ENCODE measurements at places on chromosomes 12 and 14. TPM values are rescaled to one million over a fixed set of nuclear protein-coding genes. Genes with fewer than 3 reads are reported as not detected.

Gene KRT80
- total RNA-seq = not detected

- DNase-seq = no peak
Observed at GRCh38 chr12:60240891-60241290, 645.1 kb downstream of the SLC16A7 start.

Gene PLEKHD1
- total RNA-seq = 0.10 TPM

Gene APOF
- total RNA-seq = not detected

Gene PNN
- total RNA-seq = 16.2 TPM

GRCh38 chr12:64001439-64001838 lies 156.9 kb downstream of the SRGAP1 start:
- DNase-seq = no peak

- no peak for DNase-seq
Observed at GRCh38 chr12:120668868-120669840, 17.8 kb upstream of the MLEC start.

Gene LPAR5
- 0.46 TPM for total RNA-seq

DNA sequence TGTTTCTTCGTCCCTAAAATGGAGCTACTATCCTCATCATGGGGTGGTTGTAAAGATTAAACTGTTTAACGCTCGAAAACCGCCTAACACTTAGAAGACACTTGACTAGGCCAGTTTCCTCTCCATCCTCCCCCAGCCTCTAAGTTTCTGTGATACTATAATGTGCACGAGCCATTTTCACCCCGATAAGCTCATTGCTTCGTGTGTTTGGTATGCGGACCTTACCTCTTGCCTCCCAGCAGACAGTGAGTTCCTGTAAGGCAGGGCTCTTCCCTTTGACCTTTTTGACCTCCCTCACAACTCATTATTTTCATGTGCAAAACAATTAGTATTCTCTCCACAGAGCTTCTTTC lies 499 bp upstream of the GXYLT1 start:
- DNase-seq = no peak

Gene LARP4
- 32.7 TPM for total RNA-seq

Gene TAS2R42
- not detected for total RNA-seq

DNA sequence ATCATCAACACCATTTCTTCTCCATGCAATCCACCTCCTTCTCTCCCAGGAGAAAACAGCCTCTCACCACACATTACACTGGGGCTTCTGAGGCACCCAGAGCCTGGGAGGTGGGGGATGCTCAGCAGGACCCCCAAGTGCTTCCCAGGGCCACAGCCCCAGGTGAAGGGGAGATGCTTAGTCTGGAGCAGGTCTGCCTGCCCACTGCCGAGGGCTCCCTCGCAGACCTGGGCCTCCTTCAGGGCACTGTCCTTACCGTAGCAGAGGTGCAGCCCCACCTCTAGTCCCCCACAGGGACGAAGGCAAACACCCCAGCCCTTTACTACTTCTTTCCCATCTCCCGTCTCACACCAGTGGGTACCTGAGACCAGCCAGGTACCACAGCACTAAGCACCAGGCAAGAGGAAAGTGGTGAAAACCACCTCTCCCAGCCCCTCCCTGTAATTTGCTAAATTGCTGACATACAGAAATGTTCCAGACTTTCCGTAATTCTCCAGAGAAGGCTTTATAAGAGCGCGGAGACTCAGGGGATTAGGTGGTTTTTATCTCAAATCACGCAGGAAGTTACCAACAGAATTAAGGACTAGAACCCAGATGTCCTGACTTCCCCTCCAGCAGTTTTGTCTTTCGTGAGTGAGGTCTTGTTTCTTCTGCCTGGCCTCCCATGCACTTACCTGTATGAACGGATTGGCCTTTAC lies 59.0 kb downstream of the PLEKHG3 start:
- no peak for DNase-seq

DNA sequence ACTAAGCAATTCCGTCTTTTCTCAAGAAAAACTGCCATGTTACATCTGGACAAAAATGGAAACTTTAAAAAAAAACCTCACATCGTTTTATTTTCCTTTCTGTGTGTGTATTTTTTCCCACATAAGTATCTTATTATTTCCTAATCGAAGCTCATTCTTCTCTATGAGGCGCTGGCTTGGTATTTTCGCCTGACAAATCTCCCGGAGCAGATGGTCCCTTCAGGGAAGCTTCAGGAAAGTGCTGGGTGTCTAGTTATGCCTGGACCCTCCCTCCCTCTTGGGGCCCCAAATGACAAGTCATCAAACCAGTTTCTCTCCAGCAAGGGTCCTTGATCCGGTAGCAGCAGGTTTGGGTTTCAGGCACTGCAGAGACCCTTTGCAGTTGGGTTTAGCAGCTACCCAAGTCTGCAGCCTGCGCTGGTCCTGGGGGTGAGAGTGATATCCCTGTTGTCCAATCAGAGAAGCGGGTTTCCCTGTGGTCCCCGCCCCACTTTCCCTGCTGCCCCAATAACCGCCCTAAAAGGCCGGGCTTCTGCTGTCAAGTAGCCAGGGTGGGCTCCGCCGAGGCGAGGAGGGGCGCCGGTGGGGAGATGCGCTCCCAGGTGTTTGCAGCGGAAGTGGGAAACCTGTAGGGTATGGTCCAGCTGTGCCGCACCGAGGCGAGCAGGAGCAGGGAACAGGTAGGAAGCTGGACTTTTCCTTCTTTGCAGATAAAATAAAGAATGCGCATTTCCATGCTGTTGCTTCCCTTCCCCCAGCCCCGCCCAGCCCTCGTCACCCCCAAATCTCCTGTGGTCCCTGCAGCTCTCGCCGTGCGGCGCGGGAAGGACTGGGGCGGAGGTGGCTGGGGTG lies at the start of gene CNTN1:
Gene CNTN1, plus strand, starts transcription at position 527 of the 852 bp plus-strand sequence.
- peak; percentile 23 for DNase-seq

DNA sequence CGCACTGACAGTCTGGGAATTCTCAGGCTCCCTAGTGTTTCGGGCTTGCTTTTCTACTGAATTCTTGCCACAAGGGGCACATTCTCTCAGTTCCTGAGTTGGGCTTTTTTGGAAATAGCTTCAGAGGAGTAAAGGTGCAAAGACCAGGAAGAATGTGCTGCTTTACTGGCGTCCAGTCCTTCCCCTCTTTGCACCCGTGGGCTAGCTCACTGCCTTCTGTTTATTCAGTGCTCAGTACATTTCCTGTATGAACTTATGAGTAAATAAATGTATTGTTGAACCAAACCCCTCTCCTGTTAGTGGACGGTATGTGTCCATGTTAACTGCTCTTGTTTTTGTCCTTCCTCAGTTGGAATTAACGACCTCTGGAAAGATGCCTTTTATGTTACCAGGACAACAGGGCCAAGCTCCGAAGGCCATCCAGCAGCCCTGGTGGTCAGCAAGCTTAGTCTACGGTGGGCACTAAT lies 24.0 kb downstream of the GSG1 start:
- DNase-seq = no peak

Gene MDGA2
- not detected for total RNA-seq

Gene SPPL3
- 10.8 TPM for total RNA-seq

Gene EID3
- total RNA-seq = 0.51 TPM

Gene SERPINA5
- total RNA-seq = 4.1 TPM

GRCh38 chr12:95386051-95386450 lies 87.9 kb upstream of the METAP2 start:
- DNase-seq = no peak

- DNase-seq = no peak
Observed at GRCh38 chr12:67091204-67091603, 178.0 kb upstream of the CAND1 start.

DNA sequence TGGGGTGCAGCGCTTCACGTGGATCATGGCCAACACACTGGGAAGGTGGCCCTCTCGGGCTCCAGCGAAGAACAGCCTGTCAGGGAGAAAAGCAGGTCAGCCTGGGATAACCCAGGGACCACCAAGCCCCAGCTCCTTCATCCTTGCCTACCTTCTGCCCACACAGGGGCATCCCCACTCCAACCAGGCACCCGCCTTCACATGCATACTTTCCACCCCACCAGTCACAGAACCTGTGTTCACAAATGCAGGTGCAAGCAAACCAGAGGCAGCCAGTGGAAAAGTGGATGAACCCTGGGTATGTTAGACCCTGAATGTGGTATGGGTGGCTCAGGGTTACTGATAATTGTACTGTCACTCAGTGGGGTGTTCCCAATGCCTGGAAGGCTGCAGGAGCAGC lies 12.4 kb upstream of the CEBPE start:
- DNase-seq = no peak

Gene SDR9C7
- total RNA-seq = 0.27 TPM

Data from gastrocnemius medialis (tissue), 4 donors.